CD8-positive, alpha-beta memory T cell (primary cell): ENCODE measurements at places on chromosomes 11 and 22.

DNA sequence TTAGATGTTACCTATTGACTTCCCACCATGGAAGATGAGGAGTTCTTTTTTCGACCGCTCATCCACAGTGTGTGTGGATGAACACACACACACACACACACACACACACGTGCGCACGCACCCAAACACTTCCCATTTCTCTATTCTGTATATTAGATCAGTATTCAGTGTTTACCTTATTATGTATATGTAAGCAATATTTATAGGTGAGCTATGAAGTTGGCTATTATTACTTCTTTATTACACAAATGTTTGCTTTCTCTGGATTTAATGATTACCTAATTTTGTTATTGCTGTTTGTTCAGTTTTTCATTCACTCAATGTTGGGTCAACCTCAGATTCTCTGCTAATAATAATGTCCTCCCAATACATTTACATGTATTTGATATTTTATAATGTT is 721.0 kb downstream of the NELL1 start:
- no peak for DNase-seq

GRCh38 chr11:86916330-86916729 is 38.9 kb downstream of the FZD4 start:
- DNase-seq: no peak

- DNase-seq: no peak
Observed at GRCh38 chr11:61124574-61125309, 22.5 kb downstream of the CD5 start.

GRCh38 chr22:17164392-17165024 is 5.4 kb upstream of the HDHD5 start:
- no peak for DNase-seq

DNA sequence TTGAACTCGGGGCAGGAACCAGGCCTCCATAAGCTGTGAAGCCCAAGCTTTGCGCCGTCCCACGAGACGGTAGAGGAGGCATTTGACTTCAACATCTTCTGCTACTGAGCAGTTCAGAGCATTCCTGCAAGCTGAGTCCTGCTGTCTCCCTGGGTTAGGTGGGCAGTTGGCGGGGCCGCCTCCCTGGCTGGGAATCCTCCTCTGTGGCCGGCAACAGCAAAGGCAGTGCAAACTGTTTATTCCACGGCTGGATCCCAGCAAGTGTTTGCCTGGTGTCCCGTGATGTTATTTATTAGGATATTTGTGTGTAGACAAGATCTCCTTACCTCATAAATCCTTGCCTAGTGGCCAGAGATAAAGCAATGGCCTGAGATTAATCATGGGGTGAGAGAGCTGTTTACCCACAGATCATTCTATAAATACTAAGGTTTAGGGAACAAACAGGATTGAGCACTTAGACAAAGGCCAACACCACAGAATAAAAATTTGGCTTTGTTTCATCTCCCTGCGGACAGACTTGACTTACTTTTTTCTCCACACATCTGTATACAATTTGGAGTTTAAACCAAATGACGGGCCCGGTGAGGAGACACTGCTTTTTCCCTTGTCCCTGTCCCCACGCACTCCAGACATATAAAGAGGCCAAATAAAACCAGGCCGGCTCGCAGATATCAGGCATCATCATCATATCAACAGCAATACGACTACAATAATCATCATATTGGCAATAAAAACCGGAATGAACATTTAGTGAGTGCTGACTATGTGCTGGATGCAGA is 63.4 kb downstream of the NAT10 start:
- no peak for DNase-seq

- DNase-seq: no peak
Observed at GRCh38 chr11:15229069-15229468, 114.3 kb downstream of the INSC start.

DNA sequence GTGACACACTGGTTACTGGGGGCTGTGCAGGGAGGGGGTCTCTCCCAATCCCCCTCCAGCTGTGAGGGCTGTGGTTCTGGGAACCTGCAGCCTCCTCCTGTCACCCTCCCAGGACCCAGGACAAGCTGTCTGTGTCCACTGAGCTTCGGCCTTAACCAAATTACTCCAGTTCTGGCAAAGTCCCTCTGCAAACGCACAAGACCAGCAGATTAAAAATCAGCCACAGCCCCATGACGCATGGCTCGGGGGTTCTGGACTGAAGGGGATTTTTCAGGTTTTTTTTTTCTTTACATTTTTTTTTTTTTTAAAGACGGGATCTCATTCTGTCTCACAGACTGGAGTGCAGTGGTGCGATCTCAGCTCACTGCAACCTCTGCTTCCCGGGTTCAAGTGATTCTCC is 32.2 kb upstream of the A4GALT start:
- DNase-seq: no peak

DNA sequence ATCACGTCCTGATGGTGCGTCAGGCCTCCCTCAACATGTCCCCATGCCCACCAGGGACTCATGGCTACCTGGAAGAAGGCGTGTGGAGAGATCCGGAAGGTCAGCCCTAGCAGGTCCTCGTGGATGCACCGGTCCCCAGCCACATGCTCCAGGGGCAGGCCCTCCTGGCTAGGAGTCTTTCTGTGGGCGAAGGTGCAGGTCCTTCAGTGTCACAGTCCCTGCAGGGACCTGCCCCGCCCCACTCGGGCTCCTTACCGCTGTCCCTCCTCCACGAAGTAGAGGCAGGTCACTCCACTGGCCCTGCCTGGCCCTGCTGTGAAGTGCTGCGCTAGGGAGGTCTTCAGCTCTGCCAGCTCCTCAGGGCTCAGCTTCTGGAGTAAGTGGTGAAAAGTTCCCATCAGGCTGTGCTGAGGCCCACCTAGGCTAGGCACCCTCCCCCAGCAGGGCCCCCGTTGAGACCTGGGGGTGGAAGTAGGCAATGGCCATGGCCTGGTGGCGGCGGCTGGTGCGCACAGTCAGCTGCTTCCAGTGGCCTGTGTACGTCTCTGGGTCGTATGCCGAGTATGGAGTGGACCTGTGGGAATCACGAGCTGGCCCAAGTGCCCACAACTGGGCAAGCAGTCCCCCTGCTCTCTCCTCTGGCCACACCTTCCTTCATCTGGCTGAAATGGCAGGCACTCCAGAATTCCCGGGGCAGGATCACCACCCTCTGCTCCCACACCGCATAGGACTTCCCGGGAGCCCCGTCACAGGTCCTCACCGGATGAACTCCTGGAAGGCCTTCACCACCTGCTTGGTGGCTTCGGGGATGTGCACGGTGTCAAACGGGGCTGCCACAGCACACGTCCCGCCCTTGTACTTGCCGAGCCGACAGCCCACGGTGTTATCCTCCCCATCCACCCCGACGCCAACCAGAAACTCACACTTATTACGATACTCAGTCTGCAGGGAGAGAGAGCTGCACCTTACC is 1.1 kb upstream of the RANBP1 start:
- DNase-seq: no peak

- DNase-seq: no peak
Observed at GRCh38 chr22:50399751-50400331, 56.7 kb downstream of the PPP6R2 start.

DNA sequence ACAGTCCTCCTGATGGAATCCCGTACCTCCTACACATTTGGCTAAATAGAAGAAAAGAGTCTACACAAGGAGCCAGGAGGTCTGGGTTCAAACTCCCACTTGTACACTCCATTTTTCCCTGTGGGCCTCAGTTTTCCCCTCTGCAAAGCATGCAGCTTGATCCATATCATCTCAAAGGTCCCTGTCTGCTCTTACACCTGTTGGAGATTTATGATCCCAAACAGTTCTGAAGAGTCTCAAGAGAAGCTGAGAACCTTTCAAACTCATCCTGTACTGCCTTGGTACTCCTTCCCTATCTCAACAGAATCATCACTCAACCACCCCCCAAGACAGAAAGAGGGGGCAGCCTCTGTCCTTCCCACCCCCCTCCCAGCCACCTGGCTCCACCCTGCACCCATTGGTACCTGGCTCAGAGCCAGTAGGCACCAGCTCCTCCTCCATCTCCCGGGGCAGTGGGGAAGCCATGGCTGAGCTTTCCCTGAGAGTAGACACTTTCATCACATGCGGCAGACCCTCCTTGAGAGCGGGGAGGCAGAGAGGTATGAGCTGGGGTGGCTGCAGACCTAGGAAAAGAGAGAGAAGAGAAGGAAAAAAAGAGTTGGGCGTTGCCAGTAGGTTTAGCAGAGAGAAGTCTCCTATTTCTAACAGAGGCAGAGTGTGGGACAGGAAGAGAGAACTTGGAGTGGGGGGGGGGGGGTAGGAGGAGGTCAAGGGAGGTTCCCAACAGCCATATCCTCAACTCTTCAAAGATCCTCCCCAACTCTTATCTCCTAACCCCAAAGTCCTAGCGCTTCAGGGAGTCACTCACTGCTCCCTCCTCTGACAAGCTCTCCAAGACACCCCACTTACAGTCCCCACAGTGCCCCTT is 3.1 kb downstream of the TNKS1BP1 start:
- DNase-seq: no peak

DNA sequence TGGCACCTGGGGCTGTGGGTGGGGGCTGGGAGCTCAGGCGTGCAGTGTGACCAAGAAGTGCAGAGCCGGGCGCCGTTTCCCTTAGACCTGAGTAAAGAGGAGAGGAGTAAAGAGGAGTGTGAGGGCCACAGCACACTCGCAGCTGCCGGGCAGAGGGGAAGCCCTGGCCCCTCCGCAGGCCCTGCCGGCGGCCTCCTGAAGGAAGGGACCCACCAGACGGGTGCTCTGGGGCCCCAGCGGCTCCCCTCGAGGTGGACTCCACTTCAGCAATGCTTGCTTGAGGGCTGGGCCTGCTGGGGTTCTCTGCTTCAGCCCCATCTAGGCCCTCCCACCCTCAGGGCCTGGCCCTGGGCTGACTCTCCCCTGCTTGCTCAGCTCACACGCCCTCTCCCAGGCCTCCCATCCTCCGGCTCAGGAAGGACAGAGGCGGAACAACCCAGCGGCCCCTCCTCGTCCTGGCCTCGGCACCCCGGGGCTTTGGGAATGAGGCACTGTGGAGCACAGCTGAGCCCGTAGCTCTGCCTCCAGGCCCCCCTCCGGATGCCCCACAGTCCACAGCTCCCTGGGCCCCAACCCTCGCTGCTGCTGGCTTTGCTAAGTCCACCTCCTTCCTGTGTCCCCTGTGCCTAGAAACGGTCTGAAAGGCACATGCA is 1198.7 kb downstream of the BRD1 start:
- DNase-seq: no peak

- no peak for DNase-seq
Observed at GRCh38 chr11:69030301-69030700, 17.3 kb upstream of the MRGPRF start.

DNA sequence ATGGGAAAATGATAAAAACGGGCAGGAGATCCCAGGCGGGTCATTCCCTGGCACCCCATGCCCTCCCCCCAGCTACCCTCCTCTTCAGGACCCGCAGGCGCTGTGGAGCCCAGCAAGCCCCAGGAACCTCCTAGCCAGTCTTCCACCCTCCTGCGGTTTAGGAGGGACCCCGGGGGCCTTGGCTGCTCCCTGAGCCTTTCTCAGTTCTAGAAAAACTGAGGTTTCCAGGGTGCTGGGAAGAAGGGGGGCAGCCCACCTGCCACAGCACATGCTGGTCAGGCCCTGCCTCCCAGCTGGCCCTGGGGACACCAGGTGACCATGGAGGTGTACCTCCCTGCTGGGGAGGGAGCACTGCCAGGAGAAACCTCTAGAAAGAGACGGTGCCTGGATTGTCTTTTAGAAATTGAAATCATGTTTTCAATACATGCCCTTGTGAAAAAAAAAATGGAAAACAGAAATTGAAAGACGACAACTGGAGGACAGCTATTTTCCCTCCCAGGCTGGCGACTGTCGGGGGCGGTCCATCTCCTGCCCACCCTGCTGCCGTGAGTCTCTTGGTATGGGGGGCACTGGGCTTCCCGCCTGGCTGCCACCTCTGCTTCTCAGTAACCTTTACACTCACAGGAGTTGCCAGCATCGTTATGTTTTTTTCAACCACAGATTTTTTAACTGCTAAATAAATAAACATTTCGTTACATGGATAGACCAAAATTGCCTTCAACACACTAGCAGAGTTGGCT is 398.5 kb downstream of the TBC1D22A start:
- DNase-seq: no peak

GRCh38 chr11:12721816-12722604 is 47.8 kb downstream of the TEAD1 start:
- no peak for DNase-seq

GRCh38 chr22:17845327-17845726 is 71.1 kb upstream of the BID start:
- DNase-seq: no peak

DNA sequence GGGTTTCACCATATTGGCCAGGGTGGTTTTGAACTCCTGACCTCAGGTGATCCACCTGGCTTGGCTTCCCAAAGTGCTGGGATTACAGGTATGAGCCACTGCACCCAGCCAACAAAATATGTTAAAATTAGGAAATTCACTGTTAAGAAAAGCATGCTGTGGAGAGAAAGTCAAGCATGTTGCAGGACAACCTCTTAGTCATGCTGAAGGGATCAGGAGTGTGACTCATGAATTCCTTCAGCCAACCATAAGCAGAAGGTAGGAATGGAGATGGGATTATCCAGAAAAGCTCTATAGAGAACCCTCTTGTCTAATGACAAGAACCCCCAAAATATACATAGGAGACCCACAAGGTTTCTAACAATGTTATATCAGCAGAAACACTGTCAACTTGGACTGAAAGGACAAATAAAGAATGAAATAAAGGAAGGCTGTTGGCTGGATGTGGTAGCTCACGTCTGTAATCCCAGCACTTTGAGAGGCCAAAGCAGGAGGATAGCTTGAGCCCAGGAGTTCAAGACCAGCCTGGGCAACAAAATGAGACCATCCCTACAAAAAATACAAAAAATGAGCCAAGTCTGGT is 16.0 kb downstream of the MRTFA start:
- DNase-seq: no peak

- no peak for DNase-seq
Observed at GRCh38 chr11:110991661-110992355, 253.7 kb upstream of the POU2AF2 start.

DNA sequence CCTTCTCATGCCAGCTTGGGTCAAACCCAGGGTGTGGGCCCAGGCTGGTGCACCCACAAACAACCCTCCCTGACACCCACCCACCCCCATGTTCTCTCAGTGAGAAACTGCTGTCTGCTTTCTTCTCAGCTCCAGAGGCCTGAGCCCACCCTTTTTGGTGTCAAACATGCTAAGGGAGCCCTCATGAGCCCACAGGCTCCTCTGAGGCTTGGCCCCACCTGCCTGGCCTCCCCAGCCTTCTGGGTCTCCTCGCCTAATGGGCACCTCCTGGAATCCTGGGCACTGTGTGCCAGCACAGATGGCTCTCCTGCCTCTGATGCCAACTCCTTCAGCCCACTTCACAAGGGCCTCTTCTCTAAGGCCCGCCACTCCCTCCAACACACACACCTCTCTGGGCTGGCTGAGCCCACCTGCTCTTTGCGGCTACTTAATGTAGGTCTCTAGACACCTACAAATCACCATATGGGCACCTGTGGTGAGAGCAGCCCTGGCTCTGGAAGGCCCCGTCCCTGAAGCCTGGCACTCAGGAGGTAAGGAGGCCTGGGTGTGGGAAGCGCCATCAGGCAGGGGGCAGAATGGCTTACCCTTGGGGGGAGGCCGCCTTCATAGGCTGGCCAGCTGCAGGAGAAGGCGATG is 4.4 kb downstream of the NAGA start:
- no peak for DNase-seq

DNA sequence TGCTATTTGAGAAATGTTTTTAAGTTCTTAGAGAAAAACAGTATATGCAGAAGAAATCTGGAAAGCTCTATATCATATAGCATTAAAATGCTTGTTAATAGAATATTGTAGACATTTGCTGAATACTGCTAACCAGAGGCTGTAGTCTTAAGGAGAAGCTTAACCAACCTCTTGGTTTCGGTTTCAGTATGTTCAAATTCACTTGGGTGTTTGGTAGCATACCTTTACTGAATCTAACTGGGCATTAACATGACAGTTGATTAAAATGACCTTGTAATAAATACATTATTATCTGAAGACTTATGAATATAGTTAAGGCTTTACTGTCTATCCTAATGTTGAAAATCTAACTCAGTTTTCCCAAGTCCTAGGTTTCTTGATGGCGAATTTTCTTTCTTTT is 5.4 kb downstream of the PCF11 start:
- no peak for DNase-seq
